Stimulated activated CD8-positive, alpha-beta memory T cell treated with anti-CD3 and anti-CD28 coated beads, Interleukin-15, amount 100 ng/mL, for 48 hours (primary cell): ENCODE measurements at places on chromosomes 5 and 9.

DNA sequence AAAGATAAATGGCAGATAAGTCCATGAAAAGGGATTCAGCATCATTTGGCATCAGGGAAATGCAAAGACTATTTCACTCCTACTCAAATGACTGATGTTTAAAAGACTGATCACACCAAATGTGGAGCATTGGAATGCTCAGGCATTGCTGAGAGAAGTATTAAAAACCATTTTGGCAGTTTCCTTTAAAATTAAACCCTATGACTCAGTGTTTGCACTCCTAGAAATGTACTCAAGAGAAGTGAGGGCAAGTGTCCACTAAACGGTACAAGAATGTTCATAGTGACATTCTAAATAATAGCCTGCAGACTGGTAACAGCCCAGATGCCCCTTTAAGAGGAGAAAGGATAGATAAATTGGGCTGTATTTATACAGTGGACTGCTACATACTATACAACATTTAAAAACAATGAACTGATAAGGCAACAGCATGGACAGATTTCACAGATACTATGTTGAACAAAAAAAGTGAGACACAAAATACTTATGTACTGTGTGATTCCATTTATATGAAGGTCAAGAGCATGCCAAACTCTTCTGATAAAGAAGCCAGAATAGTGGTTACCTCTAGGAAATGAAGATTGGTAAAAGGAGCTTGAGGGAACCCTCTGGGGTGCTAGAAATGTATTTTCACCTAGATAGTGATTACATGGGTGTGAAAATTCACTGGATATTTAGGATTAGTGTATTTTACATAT is 24.6 kb downstream of the APC start:
- no peak for DNase-seq

DNA sequence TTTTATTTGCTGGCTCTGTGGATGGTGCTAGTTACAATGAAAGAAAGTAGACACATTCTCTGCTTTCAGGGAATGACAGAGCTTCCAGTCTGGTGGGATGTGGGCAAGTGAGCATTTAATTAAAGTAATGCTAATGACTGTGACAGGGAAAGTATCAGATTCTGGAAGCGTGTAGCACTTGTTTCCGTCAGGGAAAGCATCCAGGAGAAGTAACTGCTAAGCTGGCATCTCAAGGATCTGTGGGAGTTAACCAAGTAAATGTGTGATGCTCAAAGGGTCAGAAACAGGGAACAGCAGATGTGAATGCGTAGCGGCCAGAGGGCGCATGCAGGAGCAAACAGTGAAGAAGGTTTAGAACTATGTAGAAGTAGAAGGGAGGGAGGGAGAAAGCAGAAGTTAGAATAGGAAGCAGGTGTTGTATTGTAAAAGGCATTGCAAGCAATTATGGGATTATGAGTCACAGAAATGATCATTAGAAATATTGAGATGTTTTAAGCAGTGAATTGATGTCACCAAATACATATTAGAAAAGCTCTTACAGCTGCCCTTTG is 12.2 kb downstream of the KLHL9 start:
- DNase-seq, result no peak

DNA sequence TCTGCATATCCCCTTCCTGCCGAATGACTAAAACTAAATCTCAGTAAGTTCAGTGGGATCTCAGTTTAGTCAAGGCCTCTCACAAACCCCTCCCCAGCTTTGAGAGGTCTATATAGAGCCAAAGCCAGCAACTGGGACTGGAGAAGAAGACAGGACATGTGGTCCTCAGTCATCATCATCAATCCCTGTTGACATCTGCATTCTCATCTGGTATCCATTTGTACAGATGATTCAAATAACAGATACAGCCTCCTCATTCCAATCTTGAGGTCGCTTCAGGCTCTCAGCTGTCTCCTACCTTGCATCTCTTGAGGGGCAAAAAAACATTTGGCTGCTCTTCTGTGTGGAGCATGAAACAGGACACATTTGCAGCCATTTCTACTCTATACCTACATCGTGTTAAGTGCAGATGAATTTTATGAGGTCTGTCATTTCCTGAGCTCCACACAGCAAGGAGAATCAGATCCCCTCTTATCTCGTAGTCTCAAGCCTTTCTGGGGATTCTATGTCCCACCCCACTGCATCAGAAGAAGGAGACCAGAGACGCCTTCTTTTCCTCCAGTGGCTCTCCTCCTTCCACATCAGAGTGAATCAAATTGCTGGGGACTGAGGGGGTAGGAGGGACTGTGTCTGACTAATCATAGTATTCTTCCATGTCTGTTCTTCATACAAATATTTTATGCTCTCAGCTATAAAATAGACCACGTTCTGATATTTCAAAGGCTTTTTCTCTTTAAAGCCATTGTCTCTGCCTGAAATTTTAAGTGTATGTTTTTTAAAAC is 4.7 kb upstream of the RECK start:
- DNase-seq, result no peak

DNA sequence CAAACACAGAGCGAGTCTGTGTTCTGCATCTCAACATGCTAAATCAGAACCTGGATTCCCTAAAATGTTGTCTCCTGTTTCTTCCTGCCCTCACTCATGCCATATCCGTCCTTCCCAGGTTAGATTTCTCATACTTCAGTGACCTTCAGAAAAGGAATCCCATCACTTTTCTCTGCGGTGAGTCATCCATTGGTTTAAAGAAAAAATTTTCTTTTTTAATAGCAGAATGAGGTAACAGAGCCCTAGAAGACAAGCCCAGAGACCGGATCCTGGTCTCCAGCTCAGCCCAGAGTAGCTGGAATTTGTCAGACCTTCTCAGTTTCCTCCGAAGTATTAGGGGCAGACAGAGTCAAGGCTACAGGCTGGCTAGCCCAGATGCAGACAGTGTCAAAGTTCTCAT is 143.2 kb upstream of the DMRT1 start:
- no peak for DNase-seq

- no peak for DNase-seq
Observed at GRCh38 chr5:53219610-53220009, 110.1 kb upstream of the MOCS2 start.

DNA sequence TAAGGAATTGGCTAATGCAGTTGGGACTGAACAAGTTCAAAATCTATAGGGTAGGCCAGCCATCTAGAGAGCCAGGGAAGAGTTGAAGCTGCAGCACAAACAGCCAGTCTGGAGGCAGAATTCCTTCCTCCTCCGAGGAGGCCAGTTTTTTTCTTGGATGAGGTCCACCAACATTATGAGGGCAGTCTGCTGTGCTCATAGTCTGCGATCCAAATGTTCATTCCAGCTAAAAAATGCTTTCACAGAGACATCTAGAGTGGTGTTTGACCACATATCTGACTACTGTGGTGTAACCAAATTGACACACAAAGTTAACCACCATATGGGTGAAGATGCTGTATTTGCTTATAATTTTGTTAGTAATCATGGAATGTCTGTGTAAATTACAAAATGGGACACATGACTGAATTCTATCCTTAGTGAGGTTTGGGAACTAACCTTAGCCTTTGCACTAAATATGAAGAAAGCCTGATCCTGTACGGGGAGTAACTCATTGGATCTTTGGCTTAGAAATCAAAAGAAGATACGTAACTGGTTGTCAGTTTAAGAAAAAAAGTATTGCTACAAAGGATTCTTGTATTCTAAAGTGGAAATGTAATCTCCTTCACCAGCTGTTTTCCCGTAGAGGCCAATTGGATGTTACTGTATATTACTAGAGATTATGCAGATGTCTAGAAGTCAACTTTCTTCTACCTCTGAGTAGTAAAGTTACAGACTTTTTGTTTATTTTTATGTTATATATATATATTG is 70.6 kb downstream of the SPIN1 start:
- no peak for DNase-seq

DNA sequence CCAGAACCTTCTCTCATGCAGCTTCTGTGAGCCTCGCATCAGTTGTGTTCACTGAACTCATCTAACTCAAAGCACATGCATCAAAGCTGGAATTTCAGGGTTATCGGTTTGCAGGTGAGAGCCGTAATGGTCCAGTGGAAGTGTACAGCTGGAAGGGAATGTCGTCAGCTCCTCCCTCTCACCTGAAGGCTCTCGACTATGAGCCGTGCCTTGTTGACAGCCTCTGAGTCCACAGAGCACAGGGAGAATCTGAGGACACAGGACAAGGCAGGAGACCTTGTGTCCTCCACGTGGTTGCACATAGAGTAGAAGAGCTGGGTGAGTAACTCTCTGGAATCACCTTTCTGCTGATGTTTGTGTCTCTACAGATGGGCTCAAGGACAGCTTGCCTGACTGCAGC is 38.8 kb downstream of the PROP1 start:
- no peak for DNase-seq

DNA sequence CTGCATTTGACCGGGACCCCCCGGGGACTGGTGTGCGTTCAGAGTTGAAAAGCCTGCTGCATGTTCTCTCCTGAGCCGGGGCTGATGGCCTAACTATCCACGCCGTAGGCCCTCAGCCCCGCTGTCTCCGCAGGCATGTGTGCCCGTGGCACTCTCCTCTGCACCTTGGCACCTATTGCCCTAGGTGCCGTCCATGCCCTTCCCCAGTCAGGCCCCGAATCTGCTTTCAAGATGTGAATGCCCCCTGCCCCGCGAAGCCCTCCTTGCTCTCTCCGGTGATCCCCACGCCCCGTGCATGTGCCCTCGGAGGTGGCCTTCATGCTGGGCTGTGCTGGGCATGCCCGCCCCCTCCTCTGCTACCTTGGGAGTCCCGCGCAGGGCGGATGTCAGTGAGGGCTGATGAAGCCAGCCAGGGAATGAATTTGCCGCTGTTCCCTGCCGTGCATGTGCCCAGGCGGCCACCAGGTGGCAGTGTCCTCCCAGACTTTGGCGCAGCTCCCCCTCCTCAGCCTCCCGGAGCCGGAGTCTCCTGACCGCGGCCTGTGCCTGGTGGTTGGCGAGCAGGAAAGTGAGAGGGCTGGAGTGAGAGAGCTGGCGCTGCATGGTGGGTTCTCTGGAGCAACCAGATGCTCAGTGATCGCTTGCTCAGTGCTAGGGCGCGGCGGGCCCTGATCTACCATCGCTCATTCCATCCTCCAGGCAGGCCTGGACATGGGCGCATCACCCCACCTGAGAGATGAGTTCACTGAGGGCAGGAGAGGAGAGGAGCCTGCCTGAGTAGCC is 112.9 kb upstream of the LMX1B start:
- DNase-seq, result peak; percentile 57

DNA sequence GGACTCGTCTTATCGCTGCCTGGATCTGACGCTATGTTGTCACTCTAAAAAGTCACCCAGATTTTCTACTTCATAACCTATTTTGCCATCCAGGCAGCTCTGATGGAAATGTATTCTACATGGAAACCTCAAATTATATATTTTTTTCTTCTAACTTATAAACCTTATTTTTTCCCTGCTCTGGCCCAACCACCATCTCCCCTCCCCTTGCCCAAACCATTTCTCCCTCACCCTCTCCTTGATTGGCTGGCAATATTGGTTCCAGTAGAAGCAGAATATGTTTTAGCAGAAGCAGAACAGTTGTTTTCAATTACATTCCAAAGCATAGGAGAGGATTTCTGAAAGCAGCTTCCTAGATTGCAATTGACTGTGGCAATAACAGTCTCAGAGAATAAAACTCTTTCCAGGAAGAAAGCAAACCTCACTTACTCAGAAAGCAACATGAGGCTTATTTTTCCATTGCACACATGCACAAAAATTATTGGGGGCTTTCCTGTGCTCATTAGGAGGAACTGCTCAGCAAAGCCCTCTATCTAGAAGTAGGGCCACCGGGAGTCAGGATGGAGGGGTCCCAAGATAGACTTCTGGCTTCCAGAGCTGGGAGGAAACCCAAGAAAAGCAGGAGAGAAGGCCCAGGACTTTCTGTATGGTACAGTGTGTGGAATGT is 191.8 kb downstream of the ESM1 start:
- no peak for DNase-seq

- no peak for DNase-seq
Observed at GRCh38 chr5:63963080-63963735, 963 bp upstream of the HTR1A start.

DNA sequence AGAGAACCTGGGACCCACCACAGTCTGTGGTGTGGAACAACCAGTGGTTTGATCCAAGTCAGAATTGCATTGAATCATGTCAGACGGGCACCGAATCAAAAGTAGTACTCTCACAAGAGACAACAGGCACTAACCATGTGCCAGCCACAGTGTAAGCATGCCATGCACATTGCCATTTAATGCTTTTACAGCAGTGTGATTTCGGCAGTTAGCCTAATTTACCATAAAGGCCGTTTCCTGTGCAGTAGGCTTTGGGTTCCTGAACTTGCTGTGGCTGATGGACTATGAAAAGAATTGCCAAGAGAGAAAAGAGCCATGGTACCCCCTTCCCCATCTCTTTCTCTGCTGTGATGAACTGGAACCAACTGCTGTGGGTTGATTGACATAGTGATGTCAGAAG is 540.6 kb downstream of the EBF1 start:
- no peak for DNase-seq

- DNase-seq, result peak; percentile 82
Observed at GRCh38 chr9:3526165-3526996, 580 bp upstream of the RFX3 start.
